Myocyte (in vitro differentiated cells): ENCODE measurements at places on chromosomes 12 and 14. TPM values are rescaled to one million over a fixed set of nuclear protein-coding genes. Genes with fewer than 3 reads are reported as not detected.
A peak's percentile ranks its signal among the peaks of the same experiment; 100 is the strongest.

The TMEM117 gene
- 23.4 and 25.6 TPM in 2 replicates for total RNA-seq

The IFNG-AS1 gene
- 1.8 TPM in 1 of 2 replicates, not detected in the other for total RNA-seq

The CACNB3 gene
- total RNA-seq: 8.5 and 9.0 TPM in 2 replicates

The RTN1 gene
- 0.29 and 0.36 TPM in 2 replicates for total RNA-seq

The RNASE3 gene
- total RNA-seq: not detected in 2 replicates

The TIMM9 gene
- 111 and 132 TPM in 2 replicates for total RNA-seq

- DNase-seq: no peak
Measured at GRCh38 chr12:4006743-4007142, 133.5 kb upstream of the PARP11 start.

DNA sequence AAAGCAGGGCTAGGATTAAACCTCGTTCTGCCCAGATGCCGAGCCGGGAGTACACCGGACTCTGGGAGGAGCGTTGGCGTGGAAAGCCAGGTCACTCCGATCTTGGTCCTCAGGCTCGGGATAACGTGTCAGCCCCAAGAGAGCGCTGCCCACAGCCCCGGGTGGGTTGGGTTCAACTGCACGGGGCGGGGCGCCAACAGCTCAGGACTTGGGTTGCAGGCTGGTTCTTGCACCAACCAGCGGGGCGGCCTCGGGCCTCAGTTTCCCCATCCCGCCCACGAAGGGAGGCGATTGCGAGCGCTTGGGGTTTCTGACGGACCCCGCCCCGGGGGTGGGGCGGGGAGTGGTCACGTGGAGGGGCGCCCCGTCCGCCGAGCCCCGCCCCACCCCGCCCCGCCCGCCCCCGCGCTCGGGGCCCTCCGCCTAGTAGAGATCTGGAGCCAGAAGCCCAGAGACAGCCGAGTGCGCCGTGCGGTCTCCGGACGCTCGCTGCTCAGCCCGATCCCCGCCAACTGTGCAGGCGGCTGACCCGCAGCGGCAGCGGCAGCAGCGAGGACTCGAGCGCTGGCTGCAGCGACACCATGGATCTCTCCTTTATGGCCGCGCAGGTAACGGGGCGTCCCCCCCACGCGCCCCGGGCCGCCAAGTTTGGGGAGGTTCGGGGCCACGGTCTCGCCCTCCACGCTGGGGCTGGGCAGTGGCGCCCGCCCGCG lies at the start of gene C14orf132:
C14orf132 (plus strand) TSS at position 443 of the 713 bp plus-strand sequence; CDS start at position 582, 139 bp downstream.
- DNase-seq: peak; percentile 75

- DNase-seq: no peak
Measured at GRCh38 chr12:46717868-46718267, 107.9 kb downstream of the SLC38A4 start.

DNA sequence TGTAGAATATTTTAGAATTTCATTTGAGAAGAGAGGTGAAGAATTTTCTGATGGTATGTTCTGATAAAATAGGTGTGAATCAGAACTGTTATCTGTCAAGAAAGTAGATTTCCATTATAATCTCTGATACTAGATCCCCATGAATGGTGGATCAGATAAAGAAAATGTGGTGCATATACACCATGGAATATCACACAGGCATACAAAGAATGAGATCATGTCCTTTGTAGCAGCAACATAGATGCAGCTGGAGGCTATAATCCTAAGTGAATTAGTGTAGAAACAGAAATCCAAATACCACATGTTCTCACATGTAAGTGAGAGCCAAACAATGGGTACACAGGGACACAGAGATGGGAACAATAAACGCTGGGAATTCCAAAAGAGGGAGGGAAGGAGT lies 372.0 kb upstream of the ATP2B1 start:
- DNase-seq: no peak

- no peak for DNase-seq
Measured at GRCh38 chr12:61781021-61781581, 479.1 kb upstream of the USP15 start.

GRCh38 chr14:98233656-98234055 lies 1038.3 kb downstream of the BCL11B start:
- no peak for DNase-seq

GRCh38 chr14:63713764-63714163 lies 14.1 kb downstream of the SGPP1 start:
- peak; percentile 27 for DNase-seq

DNA sequence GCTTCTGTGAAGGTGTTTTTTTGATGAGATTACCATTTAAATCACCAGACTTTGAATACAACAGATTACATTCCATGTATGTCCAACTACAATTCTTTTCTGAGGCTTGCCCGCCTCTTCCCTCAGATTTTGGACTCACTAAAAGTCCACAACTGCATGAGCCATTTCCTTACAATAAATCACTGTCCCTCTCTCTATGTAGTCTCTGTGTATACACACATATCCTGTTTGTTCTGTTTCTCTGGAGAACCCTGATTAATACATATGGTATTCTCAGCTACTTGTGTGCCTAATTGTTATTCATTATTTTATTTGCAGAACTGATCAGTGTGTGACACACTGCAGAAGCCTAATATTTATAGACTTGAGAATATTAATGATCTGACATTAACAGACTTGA lies 2.4 kb upstream of the MIPOL1 start:
- DNase-seq: no peak

DNA sequence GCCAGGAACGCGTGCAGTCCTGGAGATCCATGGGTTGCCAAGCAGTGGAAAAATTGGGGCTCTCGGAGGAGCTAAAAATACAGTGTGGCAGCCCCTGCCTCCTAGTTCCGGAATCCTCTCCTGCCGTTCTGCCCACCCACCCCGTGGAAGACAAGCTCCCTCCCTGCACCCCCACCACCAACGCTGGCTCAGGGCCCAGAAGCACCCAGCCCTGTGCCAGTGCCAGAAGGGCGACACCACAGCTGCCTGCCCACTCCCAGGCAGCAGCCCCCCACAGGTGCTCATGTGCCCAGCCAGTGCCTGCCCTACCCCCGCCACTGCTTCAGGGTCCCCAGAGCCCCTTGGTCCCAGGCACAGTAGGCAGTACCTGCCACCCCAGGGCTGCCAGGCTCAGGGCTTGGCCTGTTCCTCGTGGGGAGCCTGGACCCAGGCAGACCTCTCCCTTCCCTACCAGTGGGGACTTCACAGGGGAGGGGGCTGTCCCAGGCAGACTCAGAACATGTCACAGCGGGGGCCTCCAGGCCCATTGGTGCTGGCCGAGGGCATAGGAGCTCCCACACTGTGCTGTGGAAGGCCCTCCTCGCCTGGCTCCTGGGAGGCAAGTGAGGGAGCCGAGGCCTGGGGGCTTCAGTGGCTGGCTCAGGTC lies 7.4 kb downstream of the INF2 start:
- DNase-seq: no peak

GRCh38 chr14:77039285-77040058 lies 11.0 kb upstream of the IRF2BPL start:
- peak; percentile 65 for DNase-seq

DNA sequence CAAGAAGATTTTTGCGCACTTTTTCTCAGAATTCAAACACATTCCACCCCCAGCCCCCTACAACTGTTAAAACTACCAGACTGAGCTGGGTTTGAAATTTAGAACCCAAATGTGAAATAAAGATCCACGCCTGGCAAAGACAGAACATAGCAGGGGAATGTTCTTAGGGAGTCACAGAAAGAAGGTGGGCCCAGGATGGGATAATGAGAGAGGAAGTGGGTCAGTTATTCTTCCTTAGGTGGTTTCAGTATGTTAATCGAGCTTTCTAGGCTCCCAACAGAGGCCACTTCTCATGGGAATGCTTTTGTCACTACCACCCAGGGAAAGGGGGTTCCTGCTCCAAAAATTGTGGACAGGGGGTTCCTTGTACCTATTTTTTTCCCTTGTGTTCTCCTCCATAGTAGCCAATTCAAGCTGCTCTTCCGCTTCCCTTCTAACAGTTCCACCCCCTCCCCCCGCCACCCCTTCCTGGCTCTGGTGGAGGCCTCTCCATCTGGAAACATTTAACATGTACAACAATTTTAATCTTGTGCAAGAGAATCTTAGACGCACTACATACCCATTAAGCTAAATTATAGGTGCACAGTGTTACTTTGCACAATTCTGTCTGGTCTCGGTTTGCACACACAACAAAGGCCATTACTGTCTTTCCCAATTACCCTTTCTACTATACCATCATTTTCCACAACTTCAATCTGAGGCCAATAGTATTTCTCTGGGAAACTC lies 218.1 kb downstream of the MON2 start:
- no peak for DNase-seq

GRCh38 chr14:88851587-88851986 lies 27.1 kb downstream of the TTC8 start:
- no peak for DNase-seq

DNA sequence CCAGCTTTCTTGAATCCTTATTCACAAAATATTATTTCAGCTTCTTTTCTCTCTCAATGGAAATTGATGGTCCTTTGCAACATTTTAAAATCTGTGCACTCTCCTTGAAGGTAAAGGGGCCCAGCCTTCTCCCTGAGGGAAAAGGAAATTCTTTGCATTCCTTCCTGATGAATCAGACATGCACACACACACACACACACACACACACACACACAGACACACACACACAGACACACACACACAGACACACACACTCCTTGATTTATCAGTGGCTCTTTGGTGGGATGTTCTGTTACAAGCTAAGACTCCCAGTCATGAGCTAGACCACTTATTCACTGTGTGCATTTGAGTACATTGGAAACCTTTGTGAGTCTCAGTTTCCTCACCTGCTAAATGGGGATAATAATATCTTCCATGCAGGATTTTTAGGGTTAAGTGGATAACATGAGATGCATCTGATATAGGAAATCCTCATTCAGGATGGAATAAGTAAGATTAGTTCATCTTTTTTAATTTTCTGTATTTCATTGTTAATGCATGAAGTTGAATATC lies 45.1 kb upstream of the HMGA2 start:
- DNase-seq: no peak

DNA sequence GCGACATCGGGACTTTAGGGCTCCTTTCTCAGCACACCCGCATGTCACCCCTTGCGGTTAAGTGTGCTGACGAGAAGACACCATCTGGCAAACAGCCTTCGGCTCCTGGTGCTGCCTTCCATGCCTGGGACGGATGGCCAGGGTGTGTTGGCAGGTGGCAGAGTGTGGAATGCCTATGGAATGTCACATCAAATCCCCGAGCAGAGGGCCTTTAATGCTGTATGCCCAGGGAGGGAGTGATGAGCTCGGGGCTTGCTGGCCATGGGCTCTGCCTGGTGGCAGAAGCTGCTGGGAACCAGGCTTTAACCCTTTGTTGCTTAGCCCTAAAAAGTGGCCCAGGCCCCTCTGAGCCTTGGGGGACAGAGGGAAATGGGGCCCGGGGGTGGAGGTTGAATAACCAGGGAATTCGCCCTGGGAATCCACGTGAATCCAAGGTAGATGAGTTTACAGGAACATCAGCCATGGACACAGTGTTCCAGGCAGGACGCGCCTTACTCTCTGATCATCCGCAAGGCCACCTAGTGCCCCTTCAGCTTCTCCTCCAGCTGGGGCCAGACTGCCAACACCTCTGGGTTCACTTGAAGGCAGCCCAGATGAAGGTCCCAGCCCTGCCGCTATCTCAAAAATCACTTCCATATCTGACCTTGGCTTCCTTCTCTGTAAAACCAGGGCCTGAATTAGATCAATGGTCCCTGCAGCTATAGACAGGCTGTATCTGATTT lies 17.4 kb downstream of the FAM181A start:
- peak; percentile 63 for DNase-seq

DNA sequence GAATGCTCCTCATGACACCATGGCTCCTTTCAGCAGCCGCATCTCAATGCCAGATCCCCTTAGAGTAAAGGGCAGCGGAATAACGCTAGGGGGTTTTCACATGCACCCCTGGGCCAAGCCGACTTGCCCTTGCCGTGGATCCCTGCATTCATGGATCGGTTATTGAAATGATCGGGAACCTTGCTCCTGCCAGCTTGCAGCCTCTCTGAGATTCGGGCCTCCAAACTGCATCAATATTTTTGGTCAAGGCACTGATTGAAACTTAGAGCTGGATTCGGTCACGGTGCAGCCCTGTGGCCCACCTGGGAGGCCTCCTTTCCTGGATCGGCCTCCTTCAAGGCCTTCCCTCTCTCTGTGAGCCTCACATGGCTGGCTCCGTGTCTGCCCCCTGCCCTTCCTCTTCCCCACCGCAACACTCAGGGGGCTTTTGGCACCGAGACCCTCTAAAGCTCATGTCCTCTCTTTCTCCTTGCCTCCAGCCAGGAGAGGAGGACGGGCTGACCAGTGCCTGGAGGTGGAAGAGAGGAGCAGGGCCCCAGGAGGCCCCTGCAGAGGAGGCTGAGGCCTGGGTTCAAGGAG lies 1.8 kb downstream of the PTPN6 start:
- no peak for DNase-seq

DNA sequence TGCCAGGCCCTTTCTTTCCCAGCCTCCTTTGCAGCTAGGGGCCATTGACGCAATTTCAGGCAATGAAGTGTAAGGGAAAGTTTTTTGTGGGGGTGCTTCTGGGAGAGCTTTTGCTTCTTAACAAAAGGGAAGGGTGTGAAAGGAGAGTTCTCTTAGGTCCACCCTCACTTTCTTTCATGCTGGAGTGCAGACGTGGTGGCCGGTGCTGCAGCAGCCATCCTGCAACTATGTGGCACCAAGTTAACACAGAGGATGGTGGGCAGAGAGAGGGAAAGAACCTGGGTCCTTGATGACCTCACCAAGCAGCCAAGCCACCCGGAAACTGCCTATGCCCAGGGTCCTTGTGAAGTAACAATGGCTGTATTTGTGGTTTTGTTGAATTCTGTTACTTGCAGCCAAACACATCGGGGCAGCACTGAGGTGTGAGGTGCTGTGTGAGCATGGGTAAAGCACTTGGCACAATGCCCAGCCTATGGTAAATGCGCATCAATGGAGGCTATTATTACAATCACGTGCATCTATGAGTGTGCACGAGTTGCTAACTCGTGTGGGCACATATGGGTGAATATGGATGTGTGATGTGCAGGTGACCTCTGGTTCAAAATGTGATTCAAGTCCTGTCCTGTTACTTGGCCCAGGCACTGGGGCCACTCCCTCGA lies 122.6 kb downstream of the CALM1 start:
- DNase-seq: no peak

GRCh38 chr12:118315821-118316220 lies 56.9 kb downstream of the TAOK3 start:
- peak; percentile 16 for DNase-seq

DNA sequence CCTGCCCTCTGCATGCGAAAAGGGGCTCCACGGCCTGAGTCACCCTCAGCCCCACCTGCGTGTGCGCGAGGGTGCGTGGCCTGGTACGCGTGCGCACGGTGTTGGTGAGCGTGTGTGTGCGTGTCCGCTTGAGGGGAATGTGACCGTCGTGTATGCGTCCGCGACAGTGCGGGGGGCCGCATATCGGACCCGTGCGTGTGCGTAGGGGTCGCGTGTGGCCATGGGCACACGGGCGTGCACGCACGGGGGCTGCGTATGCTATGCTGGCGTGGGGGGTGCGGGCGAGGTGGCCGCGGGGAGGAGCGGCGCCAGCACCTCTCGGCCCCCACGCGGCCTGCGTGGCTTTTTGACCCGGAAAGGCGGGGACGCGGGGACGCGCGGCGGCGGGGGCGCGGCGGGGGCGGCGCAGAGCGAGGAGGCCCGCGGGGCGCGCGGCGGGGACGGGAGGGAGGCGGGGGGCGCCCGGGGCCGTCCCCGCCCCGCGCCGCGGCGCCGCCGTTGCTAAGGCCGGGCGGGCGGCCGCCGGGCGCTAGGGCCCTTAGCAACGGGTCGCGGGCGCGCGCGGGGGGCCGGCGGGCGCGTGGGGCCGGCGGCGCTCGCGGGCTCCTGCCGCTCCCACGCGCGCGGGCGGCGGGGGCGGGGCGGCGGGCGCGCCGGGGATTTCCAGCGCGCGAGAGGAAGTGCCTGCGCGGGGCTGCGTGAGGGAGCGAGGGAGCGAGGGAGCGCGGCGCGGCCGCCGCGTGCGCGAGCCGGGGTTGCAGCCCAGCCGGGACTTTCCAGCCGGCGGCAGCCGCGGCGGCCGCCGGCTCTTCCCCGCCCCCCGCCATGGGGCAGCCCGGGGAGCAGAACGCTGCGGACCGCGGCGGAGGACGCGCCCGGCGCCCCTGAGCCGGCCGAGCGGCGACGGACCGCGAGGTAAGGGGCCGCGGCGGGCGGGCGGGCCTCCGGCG lies at the start of gene TRAF3:
TRAF3 (plus strand) TSS at position 689 of the 950 bp plus-strand sequence. CDS start 92,753 bp downstream, outside the sequence.
- DNase-seq: peak; percentile 70
